ENCODE measurements at places on chromosomes 1 and 21.

- peak; percentile 43 for DNase-seq
Measured at GRCh38 chr1:59903141-59903754, 23.3 kb downstream of the CYP2J2 start.

- no peak for DNase-seq
Measured at GRCh38 chr1:3963554-3963953, 63.5 kb upstream of the C1orf174 start.

- no peak for DNase-seq
Measured at GRCh38 chr1:21766210-21766609, 16.7 kb downstream of the USP48 start.

DNA sequence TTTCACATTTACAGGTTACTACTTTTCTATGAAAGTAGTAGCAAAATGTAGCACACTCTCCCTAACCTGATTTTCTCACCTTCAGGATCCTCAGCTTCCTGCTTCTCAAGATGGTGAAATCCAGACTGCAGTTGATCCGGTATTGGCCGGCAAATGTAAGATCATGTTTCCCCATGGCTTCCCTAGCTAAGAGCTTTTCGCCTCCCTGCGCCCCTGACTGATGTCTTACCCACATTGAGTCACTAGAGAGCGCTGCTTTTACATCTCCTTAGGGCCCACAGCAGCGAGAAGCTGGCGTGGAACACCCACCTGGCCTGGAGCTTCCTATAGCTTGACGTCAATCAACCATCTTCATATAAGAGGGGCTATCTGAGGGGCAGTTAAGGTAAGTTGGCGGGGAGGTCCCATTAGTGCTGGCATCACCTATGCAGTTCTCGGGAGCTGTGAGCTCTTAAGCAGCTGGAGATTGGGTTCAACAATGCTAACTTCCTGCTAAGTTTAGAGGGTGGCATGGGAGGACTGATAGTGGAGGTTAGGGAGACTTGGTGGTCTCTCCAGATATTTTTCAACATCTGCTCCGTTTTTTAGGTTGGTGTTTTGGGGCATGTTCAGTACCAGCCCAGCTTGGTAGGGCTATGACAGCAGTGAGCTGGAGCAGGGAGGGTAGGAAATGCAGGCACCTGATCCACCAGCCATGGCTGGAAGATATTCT lies 5.5 kb downstream of the PTPN7 start:
- DNase-seq = peak; percentile 82

GRCh38 chr1:91791103-91791502 lies 94.8 kb downstream of the TGFBR3 start:
- DNase-seq = peak; percentile 28

DNA sequence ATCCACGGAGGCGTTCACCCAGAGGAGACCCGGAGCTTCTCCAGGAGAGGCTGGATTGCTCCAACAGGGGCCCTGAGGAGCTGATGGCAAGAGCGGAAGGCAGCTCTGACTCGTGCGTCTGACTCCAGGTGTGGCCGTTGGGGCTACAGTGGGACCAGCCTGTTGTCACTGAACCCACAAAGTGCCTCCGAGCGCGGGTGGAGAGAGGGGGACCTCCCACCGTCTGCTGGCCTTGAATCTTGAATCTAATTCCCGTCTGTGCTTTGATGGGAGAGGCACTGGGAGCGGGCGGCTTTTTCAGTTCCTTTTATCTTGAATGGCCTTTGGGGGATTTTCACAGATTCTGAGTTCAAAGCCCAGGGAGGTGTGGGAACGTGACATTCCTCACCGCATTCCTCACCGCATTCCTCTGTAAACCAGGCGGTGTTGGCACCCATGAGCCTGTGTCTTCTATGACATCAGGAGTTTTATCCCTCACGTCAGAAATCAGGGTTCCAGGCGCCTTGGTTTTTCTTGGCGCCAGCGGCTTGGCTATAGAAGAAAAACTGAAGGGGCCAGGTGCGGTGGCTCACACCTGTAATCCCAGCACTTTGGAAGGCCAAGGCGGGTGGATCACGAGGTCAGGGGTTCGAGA lies 39.2 kb upstream of the COL18A1 start:
- peak; percentile 48 for DNase-seq

All from hepatocyte (in vitro differentiated cells).